Right lobe of liver (tissue), 6 donors: ENCODE measurements at places on chromosomes 11 and 22. TPM values are rescaled to one million over a fixed set of nuclear protein-coding genes. Genes with fewer than 3 reads are reported as not detected.

- DNase-seq, result no peak
- H3K36me3 ChIP-seq, result no peaks in the 10 kb centered on the region
- H3K27ac ChIP-seq, result no peak overlapping the region
- no peaks in the 10 kb centered on the region for H3K4me1 ChIP-seq
- no peaks in the 10 kb centered on the region for H3K27me3 ChIP-seq
- H3K4me3 ChIP-seq, result no peak overlapping the region
Measured at GRCh38 chr22:27581688-27582087, 219.9 kb downstream of the MN1 start.

DNA sequence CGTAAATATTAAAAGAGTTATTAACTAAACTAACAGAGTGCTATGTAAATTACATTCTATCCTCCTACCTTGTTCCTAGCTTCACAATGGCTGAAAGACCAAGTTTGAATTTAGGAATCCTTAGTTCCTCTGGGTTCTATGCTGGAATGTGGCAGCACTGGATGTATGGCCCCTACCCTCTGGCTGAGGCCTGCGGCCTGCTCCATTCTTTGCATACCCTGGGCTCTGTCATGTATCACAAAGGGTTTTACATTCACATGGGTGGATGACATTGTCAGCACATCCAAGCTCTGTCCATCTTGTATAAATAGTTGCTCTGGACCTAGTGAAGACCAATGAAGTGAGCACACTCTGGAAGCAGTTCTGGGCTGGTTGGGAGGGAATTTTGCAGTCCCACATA, 54.5 kb downstream of the AASDHPPT start:
- H3K27ac ChIP-seq, result no peak overlapping the region
- H3K36me3 ChIP-seq, result no peaks in the 10 kb centered on the region
- no peak overlapping the region for H3K4me3 ChIP-seq
- H3K27me3 ChIP-seq, result no peaks in the 10 kb centered on the region

GRCh38 chr11:1748636-1749394, 1.6 kb downstream of the IFITM10 start:
- peak overlapping the region; percentile 44 for H3K27ac ChIP-seq
- H3K4me1 ChIP-seq, result no peaks in the 10 kb centered on the region

GRCh38 chr11:107172996-107173395, 154.7 kb upstream of the GUCY1A2 start:
- no peaks in the 10 kb centered on the region for H3K4me1 ChIP-seq
- H3K4me3 ChIP-seq, result no peak overlapping the region
- no peaks in the 10 kb centered on the region for H3K36me3 ChIP-seq
- H3K27ac ChIP-seq, result no peak overlapping the region

- H3K4me3 ChIP-seq, result no peak overlapping the region
- no peaks in the 10 kb centered on the region for H3K36me3 ChIP-seq
- H3K27me3 ChIP-seq, result peaks cover 4% of the 10 kb centered on the region
- H3K27ac ChIP-seq, result no peak overlapping the region
- peak; percentile 37 for DNase-seq
Measured at GRCh38 chr11:2440646-2441045, 3.7 kb downstream of the TRPM5 start.

DNA sequence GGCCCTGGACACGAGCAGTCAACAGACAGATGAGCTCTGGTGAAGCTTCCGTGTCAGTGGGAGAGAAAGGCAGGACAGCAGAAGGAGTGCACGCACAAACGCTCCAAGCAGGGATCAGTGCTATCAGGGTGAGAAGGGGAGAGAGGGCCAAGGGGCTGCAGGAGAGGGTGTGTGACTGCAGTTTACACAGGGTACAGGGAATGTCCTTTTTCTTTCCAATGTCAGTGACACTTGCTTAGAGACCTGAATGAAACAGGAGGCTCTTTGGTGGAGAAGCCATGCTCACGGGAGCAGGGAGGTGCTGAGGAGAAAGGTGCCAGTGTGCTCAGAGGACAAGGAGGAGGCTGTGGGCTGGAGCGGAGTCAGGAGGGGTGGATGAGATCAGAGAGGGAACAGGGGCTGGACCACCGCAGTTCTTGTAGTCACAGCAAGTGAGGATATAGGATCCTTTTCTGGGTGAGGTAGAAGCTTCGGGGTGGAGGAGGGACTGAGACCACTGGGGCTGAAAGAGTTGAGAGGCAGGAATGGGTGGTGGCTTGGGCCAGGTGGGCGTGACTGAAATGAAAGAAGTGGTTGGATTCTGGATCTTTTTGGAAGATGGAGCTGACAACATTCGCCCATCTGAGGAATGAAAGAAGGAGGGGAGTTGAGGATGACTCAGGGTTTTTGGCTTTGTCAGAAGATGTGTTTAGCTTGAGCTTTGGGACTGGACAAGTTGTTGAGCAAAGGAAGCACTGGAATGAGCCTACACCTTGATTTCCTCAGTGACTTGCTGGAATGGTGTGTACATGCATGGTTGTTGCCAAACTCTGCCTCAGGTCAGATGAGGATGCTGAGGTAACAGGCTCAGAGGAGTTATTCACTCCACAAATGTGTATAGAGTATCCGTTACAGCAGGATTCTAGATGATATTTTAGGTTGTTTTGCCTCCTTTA, 87.9 kb downstream of the ADAMTS15 start:
- H3K4me1 ChIP-seq, result no peaks in the 10 kb centered on the region
- no peaks in the 10 kb centered on the region for H3K27me3 ChIP-seq
- H3K36me3 ChIP-seq, result no peaks in the 10 kb centered on the region
- H3K4me3 ChIP-seq, result no peak overlapping the region

DNA sequence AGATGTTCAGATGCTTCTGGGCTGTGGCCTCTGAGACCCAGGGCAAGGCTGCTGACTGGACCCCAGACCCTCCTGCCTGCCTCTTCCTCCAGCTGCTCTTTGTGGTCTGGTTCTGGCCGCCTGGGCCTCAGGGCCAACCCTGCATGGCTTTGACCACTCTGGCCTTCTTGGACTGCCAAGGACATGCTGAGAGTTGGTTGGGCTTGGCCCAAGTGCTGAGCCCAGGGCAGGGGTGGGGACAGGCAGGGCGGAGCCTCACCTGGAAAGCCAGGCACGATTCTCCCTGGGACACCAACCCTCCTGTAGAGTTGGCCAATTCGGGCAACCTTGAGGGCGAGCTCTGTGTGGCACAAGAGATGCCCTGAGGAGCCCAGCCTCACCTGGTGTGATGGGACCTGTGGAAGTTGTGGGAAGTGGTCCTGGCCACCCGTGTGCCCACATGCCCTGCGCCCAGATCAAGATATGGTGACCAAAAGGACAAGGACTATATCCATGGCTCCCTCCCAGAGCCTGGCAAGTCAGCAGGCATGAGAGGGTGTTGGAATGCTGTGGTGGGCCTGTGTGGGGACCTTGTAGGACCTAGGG, 11.6 kb downstream of the TANGO2 start:
- no peak overlapping the region for H3K4me3 ChIP-seq
- H3K36me3 ChIP-seq, result peaks cover 8% of the 10 kb centered on the region
- peak; percentile 46 for DNase-seq
- H3K27me3 ChIP-seq, result no peaks in the 10 kb centered on the region
- peaks cover 15% of the 10 kb centered on the region for H3K4me1 ChIP-seq
- H3K27ac ChIP-seq, result peak overlapping the region; percentile 87

GRCh38 chr11:12724301-12725054, 50.3 kb downstream of the TEAD1 start:
- H3K36me3 ChIP-seq, result no peaks in the 10 kb centered on the region
- DNase-seq, result peak; percentile 52
- no peaks in the 10 kb centered on the region for H3K27me3 ChIP-seq
- H3K4me1 ChIP-seq, result no peaks in the 10 kb centered on the region
- H3K27ac ChIP-seq, result no peak overlapping the region

DNA sequence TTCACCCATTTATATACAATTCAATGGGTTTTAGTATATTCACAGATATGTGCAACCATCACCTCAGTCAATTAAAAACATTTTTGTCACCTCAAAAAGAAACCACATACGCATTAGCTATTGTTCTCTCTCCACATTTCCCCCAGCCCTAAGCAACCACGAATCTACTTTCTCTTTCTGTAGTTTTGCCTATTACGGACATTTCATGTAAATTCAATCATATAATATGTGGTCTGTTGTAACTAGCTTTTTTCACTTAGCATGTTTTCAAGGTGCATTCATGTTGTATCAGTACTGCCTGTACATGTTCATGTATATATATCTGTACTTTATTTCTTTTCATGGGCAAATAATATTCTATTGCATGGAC, 104.7 kb upstream of the RRM1 start:
- no peaks in the 10 kb centered on the region for H3K27me3 ChIP-seq
- H3K27ac ChIP-seq, result no peak overlapping the region
- no peak for DNase-seq
- no peak overlapping the region for H3K4me3 ChIP-seq
- no peaks in the 10 kb centered on the region for H3K4me1 ChIP-seq
- H3K36me3 ChIP-seq, result no peaks in the 10 kb centered on the region

GRCh38 chr11:73750228-73750627, 10.6 kb downstream of the RAB6A start:
- H3K27ac ChIP-seq, result no peak overlapping the region
- no peaks in the 10 kb centered on the region for H3K4me1 ChIP-seq
- no peaks in the 10 kb centered on the region for H3K36me3 ChIP-seq

DNA sequence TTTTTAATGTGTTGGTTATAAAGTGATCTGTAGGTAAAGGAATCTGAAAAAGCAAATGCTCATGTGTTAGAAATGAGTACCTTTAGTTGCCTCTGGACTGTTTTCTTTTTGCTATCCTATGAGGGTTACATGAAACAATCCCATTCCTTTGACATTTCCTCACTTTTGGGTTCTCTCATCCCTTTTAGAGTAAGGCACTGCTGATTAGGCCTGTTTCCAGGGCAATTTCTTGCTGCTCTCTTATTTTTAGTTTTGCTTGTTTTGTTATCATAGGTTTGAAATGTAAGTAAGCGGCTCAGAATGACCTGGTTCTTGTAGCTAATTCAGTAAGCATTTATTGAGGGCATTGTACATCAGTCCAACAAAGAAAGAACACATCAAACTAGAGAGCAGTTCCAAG, 138.9 kb downstream of the DDX10 start:
- no peak for DNase-seq
- no peaks in the 10 kb centered on the region for H3K36me3 ChIP-seq
- no peaks in the 10 kb centered on the region for H3K27me3 ChIP-seq
- H3K4me3 ChIP-seq, result no peak overlapping the region

- H3K27me3 ChIP-seq, result no peaks in the 10 kb centered on the region
- DNase-seq, result no peak
Measured at GRCh38 chr11:10938650-10939387, 81.0 kb upstream of the ZBED5 start.

DNA sequence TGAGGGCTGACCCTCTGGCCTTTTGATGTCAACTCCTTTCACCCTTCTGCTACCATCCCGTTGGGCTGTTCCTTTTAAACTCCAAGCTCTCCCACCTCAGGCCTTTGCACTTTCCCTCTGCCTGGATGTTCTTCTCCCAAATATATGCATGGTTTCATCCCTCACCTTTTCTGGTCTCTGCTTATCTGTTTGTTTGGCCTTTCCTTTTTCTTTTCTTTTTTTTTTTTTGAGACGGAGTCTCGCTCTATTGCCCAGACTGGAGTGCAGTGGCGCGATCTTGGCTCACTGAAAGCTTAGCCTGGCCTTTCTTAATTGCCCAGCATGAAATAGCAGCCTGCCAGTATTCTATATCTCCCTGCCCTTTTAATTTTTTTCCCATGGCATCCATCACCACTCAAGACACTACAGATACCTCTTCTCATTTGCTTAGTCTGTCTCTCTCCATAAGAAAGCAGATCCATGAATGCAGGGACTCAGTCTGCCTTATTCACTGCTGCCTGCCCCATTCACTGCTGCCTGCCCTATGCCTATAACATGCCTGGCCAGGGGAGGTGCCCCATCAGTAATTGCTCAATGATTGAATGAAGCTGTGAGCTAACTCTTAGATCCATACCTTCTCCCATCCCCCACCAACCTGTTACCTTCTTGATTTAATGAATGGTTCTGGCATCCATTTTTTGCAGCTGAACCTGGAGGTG, 58.4 kb upstream of the CLTCL1 start:
- H3K27me3 ChIP-seq, result no peaks in the 10 kb centered on the region
- H3K27ac ChIP-seq, result no peak overlapping the region
- H3K4me3 ChIP-seq, result no peak overlapping the region
- peaks cover 1% of the 10 kb centered on the region for H3K4me1 ChIP-seq

- H3K27ac ChIP-seq, result no peak overlapping the region
- H3K36me3 ChIP-seq, result no peaks in the 10 kb centered on the region
- no peak for DNase-seq
- no peak overlapping the region for H3K4me3 ChIP-seq
- no peaks in the 10 kb centered on the region for H3K27me3 ChIP-seq
Measured at GRCh38 chr11:71281204-71281603, 28.8 kb upstream of the SHANK2 start.

- H3K27me3 ChIP-seq, result no peaks in the 10 kb centered on the region
- H3K4me1 ChIP-seq, result no peaks in the 10 kb centered on the region
- H3K4me3 ChIP-seq, result no peak overlapping the region
- no peak for DNase-seq
- H3K27ac ChIP-seq, result no peak overlapping the region
- no peaks in the 10 kb centered on the region for H3K36me3 ChIP-seq
Measured at GRCh38 chr11:83608571-83608970, 322.4 kb upstream of the CCDC90B start.

DNA sequence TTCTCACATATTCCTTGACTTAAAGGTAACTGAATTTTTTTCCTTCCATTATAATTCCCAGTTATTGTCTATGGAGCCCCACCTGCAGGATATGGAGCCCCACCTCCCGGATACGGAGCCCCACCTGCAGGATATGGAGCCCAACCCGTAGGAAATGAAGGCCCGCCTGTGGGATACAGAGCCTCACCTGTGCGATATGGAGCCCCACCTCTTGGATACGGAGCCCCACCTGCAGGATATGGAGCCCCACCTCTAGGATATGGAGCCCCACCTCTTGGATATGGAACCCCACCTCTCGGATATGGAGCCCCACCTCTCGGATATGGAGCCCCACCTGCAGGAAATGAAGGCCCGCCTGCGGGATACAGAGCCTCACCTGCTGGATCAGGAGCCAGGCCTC, 28.1 kb downstream of the WBP2NL start:
- no peaks in the 10 kb centered on the region for H3K4me1 ChIP-seq
- no peak overlapping the region for H3K4me3 ChIP-seq
- no peaks in the 10 kb centered on the region for H3K27me3 ChIP-seq

GRCh38 chr11:85784480-85785265, 26.3 kb downstream of the SYTL2 start:
- H3K27ac ChIP-seq, result no peak overlapping the region
- no peaks in the 10 kb centered on the region for H3K36me3 ChIP-seq
- H3K27me3 ChIP-seq, result no peaks in the 10 kb centered on the region
- no peak overlapping the region for H3K4me3 ChIP-seq
- DNase-seq, result no peak

GRCh38 chr11:17513853-17514252, 30.4 kb downstream of the USH1C start:
- H3K36me3 ChIP-seq, result no peaks in the 10 kb centered on the region
- H3K4me1 ChIP-seq, result no peaks in the 10 kb centered on the region
- no peak overlapping the region for H3K4me3 ChIP-seq
- no peak overlapping the region for H3K27ac ChIP-seq
- H3K27me3 ChIP-seq, result no peaks in the 10 kb centered on the region

- no peaks in the 10 kb centered on the region for H3K4me1 ChIP-seq
- no peak overlapping the region for H3K27ac ChIP-seq
- DNase-seq, result peak; percentile 44
Measured at GRCh38 chr11:61777234-61778090, 14.9 kb downstream of the TMEM258 start.

- H3K36me3 ChIP-seq, result no peaks in the 10 kb centered on the region
- H3K4me1 ChIP-seq, result no peaks in the 10 kb centered on the region
- DNase-seq, result no peak
- no peak overlapping the region for H3K4me3 ChIP-seq
Measured at GRCh38 chr11:92653454-92653853, 316.0 kb upstream of the MTNR1B start.

The IGLL1 gene
- total RNA-seq, result not detected

The TRIM49 gene
- total RNA-seq, result not detected

The DERL3 gene
- total RNA-seq, result 7.1 TPM

The SLC43A1 gene
- total RNA-seq, result 86.8 TPM

The TSPAN32 gene
- total RNA-seq, result 0.74 TPM

The ARHGAP20 gene
- total RNA-seq, result 1.1 TPM

The HTR3A gene
- total RNA-seq, result 0.18 TPM

The CYTH4 gene
- total RNA-seq, result 4.8 TPM

The TCN1 gene
- not detected for total RNA-seq

The MMP8 gene
- 1.2 TPM for total RNA-seq

The OR2AT4 gene
- total RNA-seq, result not detected

The OR51G2 gene
- not detected for total RNA-seq
